ENCODE measurements at places on chromosomes 6 and 20.
A peak's percentile ranks its signal among the peaks of the same experiment; 100 is the strongest.

DNA sequence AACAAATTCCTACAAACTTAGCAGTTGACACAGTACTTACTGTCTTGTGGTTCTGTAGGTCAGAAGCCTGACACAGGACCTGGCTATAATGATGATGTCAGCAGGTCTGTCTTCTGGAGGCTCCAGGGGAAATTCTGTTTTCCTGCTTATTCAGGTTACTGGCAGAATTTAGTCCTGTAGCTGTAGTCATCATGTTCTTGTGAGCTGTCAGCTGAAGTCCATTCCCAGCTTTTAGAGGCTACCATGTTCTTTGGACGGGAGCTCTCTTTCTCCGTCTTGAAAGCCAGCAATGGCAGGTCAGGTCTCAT lies 99.2 kb downstream of the HIVEP1 start:
- DNase-seq = no peak

DNA sequence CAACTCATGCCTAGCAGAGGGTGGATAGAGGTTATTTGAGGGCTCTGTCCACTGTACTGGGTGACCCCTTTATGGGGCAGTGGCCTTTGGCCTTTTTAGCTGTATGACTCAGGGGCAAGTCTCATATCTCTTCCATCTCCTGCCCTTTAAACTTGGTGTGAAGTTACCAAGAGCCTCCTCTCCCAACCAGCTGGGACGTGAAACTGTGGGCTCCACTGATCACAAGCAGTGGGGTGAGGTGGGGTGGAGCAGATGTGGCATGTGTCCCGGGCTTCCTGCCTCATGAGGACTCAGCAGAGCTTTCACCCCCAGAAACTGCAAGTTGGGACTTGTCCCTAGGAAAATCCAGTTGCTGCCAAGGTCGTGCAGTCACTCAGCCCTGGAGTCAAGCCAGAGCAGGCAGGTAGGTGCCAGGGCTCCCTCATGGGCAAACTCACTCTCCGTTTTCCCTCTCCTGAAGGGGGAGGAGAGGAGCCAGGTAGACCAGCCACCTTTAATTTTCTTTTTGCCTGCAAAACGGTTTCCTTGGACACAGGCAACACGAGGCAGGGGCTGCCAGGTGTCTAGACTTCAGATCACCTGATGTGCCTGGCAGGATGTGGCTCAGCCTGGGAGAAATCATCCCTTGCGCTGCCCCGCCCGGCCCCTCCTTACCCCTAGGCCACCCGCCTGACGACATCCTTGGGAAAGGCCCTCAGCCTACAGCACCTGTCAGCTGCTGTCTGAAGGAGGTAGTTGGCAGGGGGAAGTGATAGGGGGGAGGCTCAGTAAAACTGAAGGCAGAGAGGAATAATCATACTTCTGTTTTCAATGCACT lies 4.0 kb downstream of the CDKN1A start:
- peak; percentile 50 for DNase-seq

DNA sequence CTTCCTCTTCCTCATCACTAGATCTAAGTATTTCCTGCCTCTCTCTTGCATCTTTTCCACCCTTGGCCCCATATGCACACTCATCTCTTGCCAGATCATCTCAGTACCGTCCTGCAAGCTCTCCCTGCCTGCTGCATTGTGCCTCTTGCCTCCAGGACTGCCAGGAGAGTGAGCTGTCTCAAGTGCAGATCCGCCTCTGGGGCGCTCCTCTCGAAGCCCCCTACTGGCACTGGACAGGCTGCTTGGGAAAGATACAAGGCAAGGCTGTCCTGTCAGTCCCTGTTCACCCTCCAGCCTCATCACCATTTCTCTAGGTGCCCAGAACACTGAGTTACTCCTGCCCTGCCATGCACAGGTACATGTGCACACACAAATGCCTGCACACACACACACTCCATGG lies 10.2 kb downstream of the SYNDIG1 start:
- no peak for DNase-seq

DNA sequence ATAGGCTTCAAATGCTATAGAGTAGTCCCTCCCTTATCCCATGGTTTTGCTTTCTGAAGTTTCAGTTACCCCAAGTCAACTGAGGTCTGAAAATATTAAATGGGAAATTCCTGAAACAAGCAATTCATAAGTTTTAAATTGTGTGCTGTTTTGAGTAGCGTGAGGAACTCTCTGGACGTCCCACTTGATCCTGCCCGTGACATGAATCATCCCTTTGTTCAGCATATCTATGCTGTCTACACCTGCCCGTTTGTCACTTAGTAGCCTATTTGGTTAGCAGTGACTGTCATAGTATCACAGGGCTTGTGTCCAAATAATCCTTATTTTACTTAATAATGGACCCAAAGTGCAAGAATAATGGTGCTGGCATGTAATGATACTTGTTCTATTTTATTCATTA lies 5.0 kb downstream of the PCMT1 start:
- no peak for DNase-seq

DNA sequence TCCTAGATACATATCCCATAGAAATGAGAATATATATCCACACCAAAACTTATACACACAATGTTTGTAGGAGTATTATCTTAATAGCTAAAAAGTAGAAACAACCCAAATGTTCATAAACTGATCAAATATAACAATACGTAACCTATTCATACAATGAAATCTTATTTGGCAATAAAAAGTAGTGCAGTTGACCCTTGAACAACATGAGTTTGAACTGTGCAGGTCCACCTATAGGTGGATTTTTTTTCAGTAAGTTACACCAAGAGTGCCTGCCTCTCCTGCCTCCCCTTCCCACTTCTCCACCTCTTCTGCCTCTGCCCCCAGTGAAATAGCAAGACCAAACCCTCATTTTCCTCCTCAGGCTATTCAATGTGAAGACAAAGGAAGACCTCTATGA lies 95.2 kb downstream of the AHI1 start:
- no peak for DNase-seq

DNA sequence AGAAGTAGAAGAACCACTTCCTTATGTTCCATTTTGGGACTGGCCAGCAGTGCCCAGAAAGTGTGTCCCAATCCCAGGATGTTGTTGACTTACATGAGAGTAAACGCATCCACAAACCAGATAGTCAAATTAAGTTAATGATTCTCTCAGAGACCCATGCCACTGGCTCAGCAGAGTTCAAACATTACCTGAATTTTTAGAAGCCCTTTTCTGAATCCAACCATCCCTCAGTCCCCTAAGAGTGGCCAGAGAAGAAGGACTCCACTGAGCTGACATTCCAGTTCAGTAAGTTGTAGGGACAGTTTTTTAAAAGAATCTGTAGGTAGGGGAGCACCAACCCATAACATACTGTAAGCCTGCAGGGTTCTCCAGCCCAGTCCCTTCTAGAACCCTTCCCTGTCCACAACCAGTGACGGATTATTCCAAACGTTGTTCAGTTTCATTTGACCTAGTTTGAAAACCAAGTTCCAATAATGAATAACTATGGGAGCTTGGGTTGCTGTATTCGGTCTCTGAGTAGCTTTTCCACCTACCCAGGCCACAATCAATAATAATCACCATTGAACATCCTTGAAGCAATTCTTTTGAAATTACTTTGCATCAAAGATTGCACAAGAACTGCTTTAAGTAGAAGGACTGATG lies 153.0 kb downstream of the LPA start:
- no peak for DNase-seq

DNA sequence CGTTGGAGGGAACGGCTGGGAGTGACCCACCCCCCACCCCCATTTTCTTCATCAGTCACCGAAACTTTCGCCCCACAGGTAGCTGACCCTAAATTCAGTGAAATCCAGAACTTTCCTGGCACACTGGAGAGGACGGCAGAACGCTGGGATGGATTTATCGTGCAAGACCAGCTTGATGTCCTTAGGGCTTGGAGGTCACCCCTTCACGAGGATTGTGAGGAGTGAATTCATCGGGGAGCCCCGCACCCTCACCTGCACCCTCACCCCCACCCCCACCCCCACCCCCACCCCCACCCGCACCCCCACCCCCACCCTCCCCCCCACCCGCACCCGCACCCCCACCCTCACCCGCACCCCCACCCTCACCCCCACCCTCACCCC lies 13.3 kb upstream of the TCFL5 start:
- no peak for DNase-seq

- peak; percentile 78 for DNase-seq
Observed at GRCh38 chr6:167350731-167351655, 26.1 kb downstream of the TTLL2 start.

- no peak for DNase-seq
Observed at GRCh38 chr6:18388271-18388670, 1.1 kb downstream of the RNF144B start.
